Naive B cell (primary cell): ENCODE measurements at places on chromosomes 11 and 22. TPM values are rescaled to one million over a fixed set of nuclear protein-coding genes. Genes with fewer than 3 reads are reported as not detected.

Gene TREH
- not detected for polyA plus RNA-seq

DNA sequence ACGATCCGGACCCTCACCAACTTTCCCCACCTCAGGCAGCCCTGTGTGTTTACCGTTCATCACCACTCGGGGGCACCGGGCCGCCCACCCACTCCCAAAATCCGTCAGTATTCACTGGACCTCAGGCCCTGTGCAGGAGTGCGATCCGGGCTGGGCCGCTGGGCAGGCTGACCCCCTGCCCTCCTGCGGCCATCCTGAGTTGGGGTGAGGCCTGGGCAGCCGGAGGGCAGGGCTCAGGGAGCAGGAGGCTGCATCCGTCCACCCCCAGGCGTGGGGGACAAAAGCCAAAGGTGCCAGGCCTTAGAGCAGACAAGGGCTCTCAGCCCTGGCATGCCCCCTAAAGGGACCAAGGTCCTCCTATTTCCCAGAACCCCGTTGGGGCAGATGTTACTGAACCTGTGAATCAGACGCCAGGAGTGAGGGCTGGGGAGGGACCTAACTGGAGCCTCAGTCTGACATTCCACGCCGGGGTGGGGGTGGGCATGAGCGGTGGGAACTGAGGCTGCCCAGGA is 16.8 kb upstream of the TMEM191C start:
- DNase-seq, result no peak
- no peaks in the 10 kb centered on the region for H3K27me3 ChIP-seq

Gene ANKK1
- not detected for polyA plus RNA-seq

DNA sequence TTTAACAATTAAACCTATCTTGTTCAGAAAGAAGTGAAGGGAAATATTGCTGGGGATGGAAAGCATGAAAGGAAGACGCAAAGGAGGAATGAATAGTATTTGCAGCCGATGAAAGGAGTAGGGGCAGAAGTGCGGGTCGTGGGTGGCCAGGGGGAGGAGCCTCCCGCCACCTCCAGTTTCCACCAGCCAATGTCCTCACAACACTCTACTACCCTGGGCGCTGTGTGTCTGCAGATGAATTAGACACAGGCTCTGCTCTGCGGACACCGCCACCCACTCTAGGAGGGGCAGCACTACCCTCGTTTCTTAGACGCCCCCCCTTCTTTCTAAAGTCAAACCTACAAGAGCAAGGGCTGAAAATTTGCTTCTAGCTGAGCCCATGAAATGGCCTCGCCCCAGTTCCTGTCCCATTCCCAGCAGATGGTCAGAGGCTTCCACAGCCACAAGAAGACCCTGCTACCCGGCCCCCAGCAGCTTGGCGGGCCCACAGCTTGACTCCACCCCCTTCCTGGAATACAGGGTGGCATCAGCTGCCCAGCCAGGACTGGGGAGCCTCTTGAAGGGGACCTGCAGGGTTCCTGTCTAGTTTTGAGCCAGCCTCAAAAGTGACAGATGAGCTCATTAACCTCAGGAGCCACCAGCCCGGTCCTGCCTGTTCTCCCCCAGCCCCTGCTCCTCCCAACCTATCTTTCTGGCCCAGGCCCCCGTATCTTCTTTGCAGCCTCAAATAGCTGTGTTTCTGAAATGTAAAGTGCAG is 268.1 kb downstream of the BUD13 start:
- no peak overlapping the region for H3K27ac ChIP-seq
- H3K4me1 ChIP-seq, result no peaks in the 10 kb centered on the region
- no peak overlapping the region for H3K4me3 ChIP-seq
- peaks cover 90% of the 10 kb centered on the region for H3K27me3 ChIP-seq
- no peak for DNase-seq
- H3K36me3 ChIP-seq, result no peaks in the 10 kb centered on the region
